IPS-NIHi11 (cell line): ENCODE measurements at places on chromosomes 3 and 15.

DNA sequence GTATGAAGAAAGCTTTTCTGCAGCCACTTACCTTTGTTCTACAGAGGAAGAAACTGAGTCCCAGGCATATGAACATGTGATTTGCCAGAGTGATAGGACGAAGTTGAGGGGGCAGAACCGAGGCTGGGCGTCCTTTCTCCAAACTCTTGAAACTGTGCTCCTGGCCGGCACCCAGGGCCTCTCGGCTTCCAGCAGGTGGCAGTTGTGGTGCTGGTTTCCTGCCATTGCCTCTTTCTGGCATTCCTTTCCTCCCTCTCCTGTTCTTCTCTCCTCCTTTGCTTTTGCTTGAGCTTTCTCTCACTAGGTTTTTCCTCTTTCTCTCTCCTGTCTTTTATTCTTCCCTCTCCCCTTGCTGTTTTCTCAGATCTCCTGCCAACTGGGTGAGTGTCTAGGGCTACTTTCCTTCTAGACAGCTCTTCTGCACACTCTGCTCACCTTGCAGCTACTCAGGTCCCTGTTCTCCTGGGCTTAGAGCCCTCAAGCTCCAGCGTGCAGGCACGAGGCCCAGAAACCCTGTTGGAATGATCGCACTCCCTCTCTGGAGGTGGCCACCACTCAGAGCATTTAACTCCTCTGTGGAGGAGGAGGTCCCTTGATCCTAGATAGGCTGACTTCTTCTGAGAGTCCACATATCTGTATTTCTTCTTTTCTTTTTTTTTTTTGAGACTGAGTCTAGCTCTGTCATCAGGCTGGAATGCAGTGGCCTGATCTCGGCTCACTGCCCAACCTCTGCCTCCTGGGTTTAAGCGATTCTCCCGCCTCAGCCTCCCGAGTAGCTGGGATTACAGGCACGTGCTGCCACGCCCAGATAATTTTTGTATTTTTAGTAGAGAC, 26.2 kb downstream of the TRAK1 start:
- DNase-seq, result peak; percentile 67

- DNase-seq, result no peak
Observed at GRCh38 chr3:183156266-183156665, 6.3 kb downstream of the LAMP3 start.

DNA sequence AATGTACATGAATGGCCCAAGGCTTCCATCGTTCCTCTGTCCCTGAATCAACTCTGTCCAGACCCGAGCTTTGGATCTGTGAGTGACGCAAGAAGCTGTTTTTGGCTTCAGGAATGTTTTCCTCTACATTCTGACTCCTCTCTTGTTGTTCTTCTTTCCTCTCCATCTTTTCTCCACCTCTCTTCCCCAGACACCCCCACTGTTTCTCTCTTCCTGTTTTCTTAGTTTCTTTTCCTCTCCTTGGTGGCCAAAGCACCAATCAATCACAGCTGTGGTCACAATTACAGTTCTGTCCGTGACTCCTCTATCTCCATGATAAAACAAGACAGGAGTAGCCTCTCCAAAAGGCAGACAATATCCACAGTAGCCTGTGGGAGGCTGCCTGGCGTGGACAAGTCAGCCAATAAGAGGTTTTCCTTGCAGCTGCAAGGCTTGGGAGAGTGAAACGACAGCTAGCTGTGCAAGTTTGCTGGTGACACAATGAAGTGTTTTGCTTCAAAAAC, 4.9 kb upstream of the TMEM212 start:
- peak; percentile 13 for DNase-seq

GRCh38 chr15:52790941-52791751, 1.0 kb upstream of the ONECUT1 start:
- DNase-seq, result no peak

- peak; percentile 87 for DNase-seq
Observed at GRCh38 chr3:58167431-58168351, 43.1 kb downstream of the DNASE1L3 start.

DNA sequence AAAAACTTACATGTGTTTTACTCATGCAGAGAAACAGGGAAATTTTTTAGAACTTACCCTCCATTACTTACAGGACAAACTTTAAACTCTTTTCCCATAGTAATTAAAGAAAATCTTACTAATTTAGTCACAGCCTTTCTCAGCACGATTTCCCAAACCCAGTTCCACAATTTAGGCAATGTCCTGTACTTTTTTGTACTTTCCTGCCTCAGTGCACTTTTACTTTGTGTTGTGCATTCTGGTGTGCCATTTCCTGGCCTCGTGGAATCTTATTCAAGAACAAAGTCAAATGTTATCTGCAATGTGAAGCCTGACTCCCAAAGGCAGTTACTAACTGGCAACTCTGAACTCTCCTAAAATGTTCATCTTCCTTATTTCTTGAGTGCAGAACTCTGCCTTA, 1.9 kb downstream of the SLC33A1 start:
- DNase-seq, result no peak

DNA sequence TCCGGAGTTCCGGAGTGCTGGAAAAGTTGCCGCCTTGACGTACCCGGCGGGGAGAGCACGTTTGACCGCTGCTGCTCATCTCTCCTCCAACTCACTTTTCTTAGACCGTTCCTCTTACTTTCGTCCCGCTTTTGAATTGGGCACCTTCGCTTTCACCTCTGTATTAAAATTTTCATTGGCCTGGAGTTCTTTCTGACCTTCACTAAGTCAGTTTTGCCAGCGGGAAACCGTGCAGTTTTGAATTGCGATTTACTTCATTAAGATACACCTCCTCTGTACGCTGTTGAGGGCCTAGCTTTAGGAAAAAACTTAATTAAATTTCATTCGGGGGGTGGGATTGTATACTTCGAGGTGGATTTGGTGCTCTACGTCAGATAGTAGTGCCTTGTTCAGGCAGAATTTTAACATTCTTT, 1.3 kb downstream of the GMPS start:
- no peak for DNase-seq

- peak; percentile 50 for DNase-seq
Observed at GRCh38 chr15:98881526-98882520, 125.8 kb downstream of the PGPEP1L start.

- DNase-seq, result no peak
Observed at GRCh38 chr15:25847051-25847450, 16.1 kb downstream of the ATP10A start.
